ENCODE measurements at places on chromosomes 4 and X.

DNA sequence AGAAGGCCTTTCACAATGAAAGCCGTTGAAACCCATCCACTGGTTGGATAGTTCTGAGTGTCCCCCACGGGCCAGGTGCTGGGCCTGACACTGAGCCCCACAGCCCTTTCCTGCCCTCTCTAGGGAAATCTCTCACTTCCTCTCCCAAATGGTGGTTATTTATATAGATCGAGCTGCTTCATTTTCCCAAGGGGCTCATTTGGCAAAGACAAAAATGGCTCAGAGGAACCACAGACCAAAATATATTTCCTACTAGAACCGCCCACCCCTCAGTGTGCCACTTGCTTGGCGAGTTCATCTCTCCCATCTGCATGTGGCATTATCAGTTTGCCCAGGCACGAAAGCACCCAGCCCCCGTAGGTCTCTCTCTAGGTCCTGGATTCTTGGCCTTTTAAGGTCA, 53.3 kb upstream of the STIM2 start:
- DNase-seq, result no peak

DNA sequence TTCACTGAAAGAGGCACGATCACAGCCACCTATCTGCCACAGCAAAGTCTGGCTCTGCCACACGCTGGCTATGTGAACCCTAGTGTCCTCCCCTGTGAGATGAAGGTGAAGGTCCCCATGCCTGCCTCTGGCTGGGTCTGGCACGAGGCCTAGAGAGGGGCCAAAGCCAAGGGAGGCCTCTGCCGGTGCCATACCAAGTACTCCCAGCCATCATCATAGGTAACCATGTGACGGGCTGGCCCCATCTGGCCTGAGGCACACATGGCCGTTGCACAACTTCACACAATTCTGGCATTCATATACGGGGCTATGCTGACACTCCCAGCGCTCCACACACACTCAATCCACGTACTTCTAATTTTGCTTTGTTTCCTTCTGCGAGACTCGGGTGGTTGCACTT, 15.3 kb downstream of the NOP14 start:
- no peak for DNase-seq

GRCh38 chr4:185224597-185224996, 15.2 kb downstream of the SNX25 start:
- DNase-seq, result no peak

GRCh38 chrX:45598861-45599260, 398.2 kb upstream of the DIPK2B start:
- DNase-seq, result no peak

DNA sequence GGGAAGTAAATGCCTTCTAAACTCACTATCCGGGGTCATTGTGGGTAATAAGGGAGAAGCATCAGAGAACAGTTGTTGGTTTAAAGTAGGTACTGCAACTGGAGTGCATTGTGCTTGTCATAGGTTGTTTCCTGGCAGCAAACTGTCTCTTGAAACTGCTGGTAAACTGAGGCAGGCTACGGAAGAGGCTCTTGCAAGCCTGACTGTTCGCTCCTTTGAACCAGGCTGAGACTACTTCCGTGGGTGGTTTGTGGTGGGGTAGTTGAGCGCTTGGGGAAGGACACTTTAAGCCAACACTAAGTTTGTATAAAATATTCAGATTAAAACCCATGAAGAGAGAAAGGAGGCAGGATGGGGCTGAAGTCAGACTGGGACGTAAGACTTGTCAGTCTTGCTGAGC, 45.2 kb upstream of the WDR1 start:
- DNase-seq, result no peak

- no peak for DNase-seq
Measured at GRCh38 chrX:101057093-101057714, 5.3 kb upstream of the TRMT2B start.

DNA sequence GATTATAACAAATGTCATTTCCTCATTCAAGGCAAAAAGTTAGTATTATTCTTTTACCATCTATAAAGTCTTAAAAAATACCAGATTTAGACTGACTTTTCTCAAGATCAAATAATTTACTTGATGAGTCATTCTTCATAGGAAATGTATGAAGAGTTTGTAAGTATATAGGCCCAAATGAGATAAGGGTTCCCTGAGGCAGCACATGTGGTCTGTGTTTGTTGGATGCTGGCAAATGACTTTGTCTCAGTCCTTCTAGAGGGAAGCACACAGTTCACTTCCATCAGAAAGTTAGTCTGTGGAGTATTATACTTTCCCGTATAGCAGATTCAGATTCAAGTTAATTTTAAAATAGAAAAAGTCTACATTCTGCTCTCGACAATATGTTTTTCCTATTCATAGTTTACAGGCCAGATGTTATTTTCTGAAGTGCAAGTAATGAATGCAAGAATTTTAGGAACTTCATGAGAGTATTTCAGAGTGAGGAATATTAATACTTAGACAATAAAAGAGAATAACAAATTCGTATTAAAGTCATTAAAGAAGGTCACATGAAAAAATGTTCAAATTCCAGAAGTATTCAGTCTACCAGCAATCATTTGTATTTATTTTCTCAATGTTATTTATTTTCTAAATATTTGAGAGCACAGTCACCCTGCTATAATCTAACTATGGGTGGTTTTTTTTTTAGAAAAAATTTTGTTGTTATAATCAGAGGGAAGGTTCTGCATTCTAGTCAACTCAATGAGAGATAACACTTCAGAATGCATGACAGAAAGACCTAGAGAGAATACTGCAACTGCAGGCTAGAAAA, 601.8 kb upstream of the ZFP42 start:
- no peak for DNase-seq

GRCh38 chr4:2941138-2942036, 21.8 kb downstream of the NOP14 start:
- DNase-seq, result peak; percentile 46

DNA sequence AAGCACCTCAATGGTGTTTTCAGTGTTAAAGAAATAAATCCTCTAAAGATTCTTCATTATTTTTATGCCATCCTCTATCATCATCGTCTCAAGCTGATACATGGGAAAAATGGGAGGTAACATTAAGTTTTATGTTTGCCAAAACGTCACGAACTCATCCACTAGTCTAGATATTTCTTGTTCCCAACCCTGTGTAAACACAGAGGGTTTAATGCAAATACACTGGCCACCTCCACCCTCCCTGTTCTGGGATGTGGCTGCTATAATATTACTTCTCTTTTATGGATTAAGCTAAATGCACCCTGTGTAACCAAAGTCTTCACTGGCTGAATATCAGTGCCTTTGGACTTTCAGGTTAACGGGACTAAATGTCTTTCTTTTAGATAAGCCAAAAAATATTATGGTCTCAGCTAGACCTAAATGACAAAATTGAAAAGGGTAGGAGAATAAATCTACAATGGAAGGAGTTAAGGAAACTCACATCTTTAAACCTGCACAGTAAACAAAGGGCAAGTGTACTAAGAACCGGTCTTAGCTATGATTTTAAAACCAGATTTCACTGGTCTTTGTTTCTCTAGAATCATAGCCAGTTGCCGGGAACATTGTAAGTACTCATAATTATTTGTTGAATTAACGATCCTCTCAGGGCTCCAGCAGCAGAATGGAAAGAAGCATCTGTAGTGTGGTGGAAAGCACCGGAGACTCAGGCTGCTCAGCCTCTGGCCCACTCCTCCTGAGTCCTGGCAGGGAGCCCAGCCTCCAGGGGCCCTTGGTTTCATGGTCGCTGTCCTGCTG, 103.5 kb upstream of the NOCT start:
- DNase-seq, result no peak

DNA sequence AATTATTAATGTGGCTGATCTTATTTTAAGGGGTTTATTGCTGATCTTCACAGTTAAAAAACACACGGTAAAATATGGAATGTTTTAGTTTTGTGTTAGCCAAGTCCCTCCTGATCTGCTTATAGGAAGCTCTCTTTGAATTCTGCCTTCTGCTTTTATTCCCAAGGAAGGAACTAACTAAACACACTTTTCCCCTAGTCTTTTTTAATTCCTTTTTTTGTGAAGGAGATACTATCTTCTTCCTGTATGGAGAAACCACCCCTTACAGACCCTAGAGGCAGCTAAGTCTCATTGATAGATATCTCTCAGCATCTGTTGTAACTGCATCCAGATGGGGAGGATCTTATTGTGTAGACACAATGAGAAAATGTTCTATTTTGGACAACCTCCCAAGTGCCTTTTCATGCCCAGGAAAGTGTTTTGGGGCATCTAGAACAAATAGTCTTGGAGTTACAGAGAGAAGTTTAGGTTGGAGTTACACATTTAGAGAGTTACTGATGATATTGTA, 64.4 kb downstream of the AFF1 start:
- DNase-seq, result no peak

- DNase-seq, result no peak
Measured at GRCh38 chr4:182257503-182257902, 14.3 kb downstream of the TENM3 start.

GRCh38 chr4:20368926-20369325, 117.2 kb downstream of the SLIT2 start:
- no peak for DNase-seq

- no peak for DNase-seq
Measured at GRCh38 chr4:118759481-118759880, 74.3 kb downstream of the METTL14 start.

GRCh38 chrX:42027367-42028000, 104.1 kb upstream of the CASK start:
- no peak for DNase-seq

DNA sequence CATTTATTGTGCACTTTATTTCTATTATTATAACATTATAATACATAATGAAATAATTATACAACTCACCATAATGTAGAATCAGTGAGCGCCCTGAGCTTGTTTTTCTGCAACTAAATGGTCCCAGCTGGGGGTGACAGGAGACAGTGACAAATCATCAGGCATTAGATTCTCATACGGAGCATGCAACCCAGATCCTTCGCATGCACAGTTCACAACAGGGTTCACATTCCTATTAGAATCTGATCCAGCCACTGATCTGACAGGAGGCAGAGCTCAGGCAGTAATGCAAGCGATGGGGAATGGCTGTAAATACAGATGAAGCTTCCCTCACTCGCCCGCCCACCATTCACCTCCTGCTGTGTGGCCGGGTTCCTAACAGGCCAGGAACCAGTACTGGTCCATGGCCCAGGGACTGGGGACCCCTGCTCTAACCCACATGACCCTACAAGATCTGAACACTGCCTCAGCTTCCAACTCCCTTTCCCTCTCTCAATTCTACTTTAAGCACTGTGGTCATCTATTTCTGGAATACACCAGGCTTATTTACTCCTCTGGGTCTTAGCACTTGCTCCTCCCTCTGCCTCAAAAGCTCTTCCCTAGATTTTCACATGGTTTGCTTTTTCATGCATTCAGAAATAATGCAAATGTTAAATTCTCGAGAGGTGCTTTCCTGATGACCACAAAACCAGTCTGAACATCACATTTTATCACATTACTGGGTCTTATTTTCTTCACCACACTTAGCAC, 166.8 kb upstream of the HCCS start:
- peak; percentile 47 for DNase-seq

- no peak for DNase-seq
Measured at GRCh38 chr4:71338846-71339593, at the start of gene SLC4A4. TSS of gene SLC4A4 (plus strand) at chr4:71339020.

DNA sequence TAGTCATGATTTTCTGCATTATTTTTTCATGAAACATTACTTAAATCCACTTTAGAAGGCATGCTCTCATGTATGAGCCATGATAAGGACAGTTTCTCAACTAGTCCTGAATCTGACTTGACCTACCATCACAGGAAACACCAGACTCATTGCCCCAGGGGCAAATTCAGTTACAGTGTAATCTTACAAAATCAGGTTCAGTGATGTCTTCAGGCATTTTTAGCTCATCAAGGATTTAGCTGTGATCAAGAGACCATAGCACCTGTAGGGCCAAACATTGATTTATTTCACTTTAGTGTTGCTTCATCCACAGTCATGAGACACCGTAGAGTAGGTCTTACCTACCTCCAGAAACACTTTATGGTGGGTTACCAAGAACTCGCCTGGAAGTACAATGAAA, 3.1 kb upstream of the TASL start:
- DNase-seq, result no peak

- peak; percentile 30 for DNase-seq
Measured at GRCh38 chr4:7170012-7170411, 22.3 kb upstream of the SORCS2 start.

GRCh38 chrX:48972220-48973164, 848 bp upstream of the KCND1 start:
- DNase-seq, result peak; percentile 83

- DNase-seq, result no peak
Measured at GRCh38 chr4:87758270-87758669, 41.1 kb upstream of the IBSP start.

Measured in endodermal cell (in vitro differentiated cells).